Activated naive CD4-positive, alpha-beta T cell treated with anti-CD3 and anti-CD28 coated beads for 36 hours (primary cell): ENCODE measurements at places on chromosomes 5 and 9.

DNA sequence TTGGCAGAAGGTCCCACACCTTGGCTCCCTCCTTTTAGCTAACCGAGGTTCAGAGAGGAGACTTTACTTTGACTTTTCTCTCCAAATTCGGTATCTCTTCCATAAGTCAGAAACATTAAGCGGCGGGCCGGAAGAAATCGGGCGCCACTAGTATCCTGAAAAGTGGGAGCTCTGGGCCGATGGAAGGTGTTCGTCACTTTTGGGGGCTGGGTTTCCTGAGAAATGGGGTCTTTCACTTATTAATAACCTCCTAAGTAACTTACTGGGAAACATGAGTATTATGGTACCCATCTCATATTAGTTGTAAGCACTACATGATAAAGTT lies 716 bp downstream of the STX17 start:
- H3K27me3 ChIP-seq: no peaks in the 10 kb centered on the region
- no peak for DNase-seq
- H3K4me3 ChIP-seq: peak overlapping the region; percentile 95
- H3K27ac ChIP-seq: peak overlapping the region; percentile 95
- H3K4me1 ChIP-seq: peaks cover 27% of the 10 kb centered on the region

GRCh38 chr5:3837506-3837905 lies 241.9 kb downstream of the IRX1 start:
- DNase-seq: no peak
- no peaks in the 10 kb centered on the region for H3K36me3 ChIP-seq
- no peak overlapping the region for H3K4me3 ChIP-seq
- no peaks in the 10 kb centered on the region for H3K4me1 ChIP-seq

GRCh38 chr9:133155156-133155555 lies 8.6 kb downstream of the GBGT1 start:
- H3K36me3 ChIP-seq: no peaks in the 10 kb centered on the region
- DNase-seq: no peak
- no peak overlapping the region for H3K27ac ChIP-seq
- H3K4me1 ChIP-seq: no peaks in the 10 kb centered on the region

DNA sequence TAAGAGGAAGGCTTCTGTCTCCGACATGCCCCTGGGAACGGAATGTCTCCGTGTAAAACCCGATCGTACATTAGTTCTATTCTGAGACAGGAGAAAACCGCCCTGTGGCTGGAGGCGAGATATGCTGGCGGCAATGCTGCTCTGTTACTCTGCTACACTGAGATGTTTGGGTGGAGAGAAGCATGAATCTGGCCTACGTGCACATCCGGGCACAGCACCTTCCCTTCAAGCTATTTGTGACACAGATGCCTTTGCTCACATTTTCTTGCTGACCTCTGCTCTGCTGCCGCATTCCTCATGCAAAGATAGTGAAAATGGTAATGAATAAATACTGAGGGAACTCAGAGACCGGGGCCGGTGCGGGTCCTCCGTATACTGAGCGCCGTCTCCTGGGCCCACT lies 2.2 kb upstream of the DPP7 start:
- no peak overlapping the region for H3K27ac ChIP-seq
- H3K4me3 ChIP-seq: no peak overlapping the region
- H3K4me1 ChIP-seq: peaks cover 14% of the 10 kb centered on the region
- H3K27me3 ChIP-seq: no peaks in the 10 kb centered on the region
- H3K36me3 ChIP-seq: peaks cover 3% of the 10 kb centered on the region

DNA sequence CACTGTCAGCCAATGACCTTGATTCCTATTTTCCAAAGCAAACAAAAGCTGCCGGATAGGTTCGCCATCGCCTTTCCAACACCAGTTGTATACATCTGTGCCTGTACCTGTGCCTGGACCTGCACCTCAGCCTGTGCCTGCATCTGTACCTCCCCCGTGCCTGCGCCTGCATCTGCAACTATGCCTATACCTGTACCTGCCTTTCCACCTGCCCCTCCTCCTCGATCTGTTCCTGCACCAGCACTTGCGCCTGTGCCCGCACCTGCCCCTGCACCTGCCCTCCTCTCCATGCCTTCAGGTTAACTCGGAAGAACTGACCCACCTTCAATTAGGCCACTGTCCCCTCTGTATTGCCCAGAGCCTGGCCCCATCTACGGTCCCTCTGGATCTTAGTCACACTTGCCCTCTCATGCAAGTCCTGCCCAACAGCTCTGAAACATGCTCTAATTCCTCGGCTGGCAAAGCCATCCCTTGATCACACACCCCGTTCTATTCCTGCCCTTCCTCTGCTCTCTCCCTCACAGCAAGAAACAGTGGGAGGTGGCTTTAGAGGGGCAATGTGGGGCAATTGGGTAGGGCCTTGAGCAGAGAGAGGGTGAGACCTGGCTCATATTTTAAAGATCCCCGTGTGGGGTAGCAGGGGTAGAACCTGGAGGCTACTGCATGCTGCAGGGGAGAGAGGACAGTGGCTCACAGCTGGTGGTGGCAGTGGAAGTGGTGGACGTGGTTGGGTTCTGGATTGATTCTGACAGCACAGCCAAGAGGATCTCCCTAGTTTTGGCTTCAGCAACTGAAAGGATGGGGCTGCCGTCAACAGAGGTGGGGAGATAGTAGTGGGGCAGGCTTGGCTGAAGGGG lies 59.6 kb upstream of the PHYKPL start:
- no peak overlapping the region for H3K4me3 ChIP-seq
- DNase-seq: no peak
- H3K4me1 ChIP-seq: no peaks in the 10 kb centered on the region

DNA sequence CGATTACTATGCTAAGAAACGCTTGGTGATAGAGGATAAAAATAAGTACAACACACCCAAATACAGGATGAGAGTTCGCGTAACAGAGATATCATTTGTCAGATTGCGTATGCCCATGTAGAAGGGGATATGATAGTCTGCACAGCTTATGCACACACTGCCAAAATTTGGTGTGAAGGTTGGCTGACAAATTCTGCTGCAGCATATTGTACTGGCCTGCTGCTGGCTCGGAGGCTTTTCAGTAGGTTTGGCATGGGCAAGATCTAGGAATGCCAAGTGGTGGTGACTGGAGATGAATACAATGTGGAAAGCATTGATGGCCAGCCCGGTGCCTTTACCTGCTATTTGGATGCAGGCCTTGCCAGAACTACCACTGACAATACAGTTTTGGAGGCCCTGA lies 208.4 kb downstream of the PDZD2 start:
- H3K27me3 ChIP-seq: no peaks in the 10 kb centered on the region
- H3K4me1 ChIP-seq: no peaks in the 10 kb centered on the region
- no peaks in the 10 kb centered on the region for H3K36me3 ChIP-seq
- no peak overlapping the region for H3K4me3 ChIP-seq

DNA sequence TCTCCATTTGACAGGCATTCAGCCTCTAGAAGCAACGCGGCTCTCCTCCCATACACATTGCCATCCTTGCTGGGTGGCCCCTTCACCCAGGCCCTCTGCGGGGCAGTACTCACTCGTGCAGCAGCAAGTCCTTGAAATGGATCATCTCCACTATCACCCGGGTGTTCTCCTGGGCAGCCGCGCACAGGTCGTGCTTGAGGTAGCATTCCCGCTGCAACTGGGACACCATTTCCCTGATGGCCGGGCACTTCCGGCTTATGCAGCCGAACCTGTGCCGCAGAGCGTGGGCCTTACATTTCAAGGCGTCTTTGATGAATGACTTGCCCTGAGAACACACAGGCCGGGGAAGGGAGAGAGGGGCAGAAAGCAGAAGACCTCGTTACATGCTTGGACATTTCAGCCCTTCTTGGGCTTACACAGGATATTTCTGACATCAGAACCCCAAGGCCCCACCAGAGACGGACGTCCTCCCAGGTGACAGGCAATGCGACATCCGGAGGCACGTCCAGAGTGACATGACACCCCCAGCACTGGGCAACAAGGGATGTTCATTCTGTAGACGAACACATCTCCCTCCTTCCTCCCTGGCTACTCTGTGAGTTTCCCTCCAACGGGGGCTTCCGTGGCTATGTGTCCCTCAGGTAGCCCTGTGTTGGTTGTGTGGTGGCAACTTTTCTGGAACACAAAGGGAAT lies 5.0 kb downstream of the STC2 start:
- H3K4me3 ChIP-seq: no peak overlapping the region
- peaks cover 88% of the 10 kb centered on the region for H3K36me3 ChIP-seq
- DNase-seq: no peak
- peaks cover 24% of the 10 kb centered on the region for H3K4me1 ChIP-seq
- peaks cover 41% of the 10 kb centered on the region for H3K27me3 ChIP-seq

DNA sequence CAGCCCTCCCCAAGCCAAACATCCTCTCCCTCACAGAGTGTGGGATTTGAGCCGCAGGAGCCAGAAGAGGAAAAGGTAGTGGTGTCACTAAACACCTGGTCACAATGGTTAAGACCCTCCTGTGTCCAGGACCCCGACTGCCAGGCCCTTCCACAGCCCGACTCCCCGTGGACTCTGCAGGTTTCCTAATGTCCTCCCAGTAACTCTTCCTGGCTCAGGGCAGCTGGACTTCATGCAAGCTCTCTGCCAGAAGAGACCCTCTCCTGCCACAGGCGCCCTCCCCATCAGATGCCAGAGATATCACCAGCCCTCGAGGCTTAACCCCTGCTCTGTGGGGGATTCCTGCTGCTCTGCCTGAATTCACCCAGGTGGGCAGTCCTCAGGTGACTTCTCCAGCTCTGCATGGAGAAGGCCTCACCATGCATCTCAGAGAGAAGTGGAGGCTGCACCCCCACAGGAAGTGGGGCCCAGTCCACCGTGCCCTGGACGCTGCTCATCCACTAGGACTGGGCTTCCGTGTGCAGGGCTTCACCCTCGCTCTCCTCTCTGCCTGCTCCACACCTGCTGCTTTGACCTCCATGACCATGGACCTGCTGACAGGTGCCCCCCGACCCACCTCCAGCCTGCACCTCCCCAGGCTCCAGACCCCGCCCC lies 111.2 kb downstream of the ADAMTS2 start:
- peaks cover 1% of the 10 kb centered on the region for H3K27me3 ChIP-seq
- H3K4me3 ChIP-seq: no peak overlapping the region
- no peaks in the 10 kb centered on the region for H3K4me1 ChIP-seq
- no peaks in the 10 kb centered on the region for H3K36me3 ChIP-seq
- no peak overlapping the region for H3K27ac ChIP-seq
- DNase-seq: no peak

- H3K27ac ChIP-seq: no peak overlapping the region
Observed at GRCh38 chr9:69485466-69485865, 160.5 kb downstream of the ENTREP1 start.

- H3K4me3 ChIP-seq: no peak overlapping the region
- H3K27ac ChIP-seq: no peak overlapping the region
- H3K36me3 ChIP-seq: peaks cover 22% of the 10 kb centered on the region
- DNase-seq: peak; percentile 58
- peaks cover 67% of the 10 kb centered on the region for H3K4me1 ChIP-seq
Observed at GRCh38 chr5:87300744-87301143, 33.1 kb downstream of the RASA1 start.

DNA sequence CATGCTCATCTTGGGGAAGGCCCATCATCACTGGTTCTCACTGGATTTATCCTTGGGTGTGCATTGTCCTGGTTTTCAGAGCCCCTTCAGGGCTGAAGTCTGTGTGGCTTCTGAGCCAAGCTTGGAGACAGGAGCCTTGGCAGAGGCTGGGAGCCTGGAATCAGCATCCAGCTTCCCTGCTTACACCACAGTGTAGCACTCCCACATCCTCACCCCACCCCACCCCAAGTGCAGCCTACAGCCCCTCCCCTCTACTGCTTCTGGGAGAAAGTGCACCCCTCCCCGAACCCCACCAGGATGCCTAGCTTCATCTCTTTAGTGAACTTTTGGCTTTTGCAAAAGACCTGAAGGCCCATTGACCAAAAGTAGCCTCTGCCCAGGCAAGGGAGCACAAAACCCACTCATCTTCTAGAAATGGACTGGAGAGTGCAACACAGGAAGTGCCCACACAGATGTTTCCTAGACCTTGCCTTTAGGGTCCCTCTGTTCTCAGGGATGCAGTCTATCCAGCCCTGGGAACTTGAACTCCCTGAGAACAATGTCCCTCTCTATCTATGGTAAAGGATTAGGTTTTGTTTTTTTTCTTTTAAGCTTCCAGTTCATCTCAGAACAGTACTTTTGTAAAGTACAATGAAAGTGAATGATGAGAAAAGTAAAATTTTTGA lies 189.7 kb downstream of the PALM2AKAP2 start:
- no peak overlapping the region for H3K4me3 ChIP-seq
- H3K27ac ChIP-seq: peak overlapping the region; percentile 7
- H3K4me1 ChIP-seq: peaks cover 76% of the 10 kb centered on the region

- no peak overlapping the region for H3K4me3 ChIP-seq
- H3K36me3 ChIP-seq: no peaks in the 10 kb centered on the region
- DNase-seq: no peak
- no peak overlapping the region for H3K27ac ChIP-seq
Observed at GRCh38 chr9:78685471-78685870, 388.5 kb downstream of the PSAT1 start.

- DNase-seq: no peak
- peaks cover 17% of the 10 kb centered on the region for H3K36me3 ChIP-seq
- H3K4me3 ChIP-seq: no peak overlapping the region
- peaks cover 65% of the 10 kb centered on the region for H3K4me1 ChIP-seq
Observed at GRCh38 chr5:177373806-177374205, 10.4 kb upstream of the SLC34A1 start.

DNA sequence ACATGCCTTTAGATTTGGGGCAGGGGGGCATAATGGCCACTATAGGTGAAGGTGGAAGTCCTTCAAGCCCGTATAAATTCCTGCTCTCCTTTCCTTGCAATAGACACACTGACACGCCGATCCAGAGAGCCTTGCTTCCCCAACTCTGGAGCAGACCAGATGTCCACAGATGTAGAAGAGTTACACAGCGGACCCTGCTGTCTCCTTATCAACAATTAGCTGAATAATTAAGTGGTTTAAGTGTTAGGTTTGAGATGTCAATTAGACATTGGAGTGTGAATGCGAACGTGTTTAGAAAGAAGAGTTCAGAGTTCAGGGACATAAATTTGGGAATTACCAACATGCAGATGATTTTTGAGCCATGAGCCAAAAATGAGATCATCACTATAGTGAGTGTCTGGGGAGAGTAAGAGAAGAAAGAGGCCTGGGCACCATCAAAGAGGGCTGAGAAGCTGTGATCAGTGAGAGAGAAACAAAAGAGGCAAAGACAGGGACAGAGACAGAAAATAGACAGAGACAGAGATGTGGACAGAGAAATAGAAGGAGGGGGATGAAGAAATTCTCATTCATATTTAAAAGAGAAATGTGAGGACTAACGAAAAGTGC lies 734.4 kb upstream of the ADAMTS16 start:
- no peaks in the 10 kb centered on the region for H3K36me3 ChIP-seq
- no peak overlapping the region for H3K27ac ChIP-seq
- peaks cover 3% of the 10 kb centered on the region for H3K27me3 ChIP-seq

DNA sequence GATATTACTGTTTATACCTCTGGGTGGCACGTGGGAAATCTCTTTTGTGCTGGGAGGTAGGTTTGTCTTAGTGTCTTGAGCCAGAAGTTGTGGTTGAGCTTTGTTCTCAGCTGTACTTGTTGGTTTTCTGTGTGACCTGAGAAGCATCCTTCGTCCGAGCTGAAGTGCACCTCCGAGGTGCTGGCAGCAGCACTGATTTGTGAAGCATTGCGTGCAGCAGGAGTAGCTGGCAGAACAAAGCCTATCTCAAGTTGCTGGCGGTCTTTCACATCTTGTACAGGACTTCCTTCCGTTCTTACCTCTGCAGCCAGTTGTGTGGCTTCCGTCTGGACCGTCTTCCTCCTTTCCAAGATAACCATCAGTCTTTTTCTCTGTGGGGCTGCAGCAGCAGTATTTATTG lies 4.3 kb downstream of the PRRC2B start:
- peak overlapping the region; percentile 62 for H3K4me3 ChIP-seq
- DNase-seq: peak; percentile 64
- peak overlapping the region; percentile 74 for H3K27ac ChIP-seq
- no peaks in the 10 kb centered on the region for H3K27me3 ChIP-seq

- no peaks in the 10 kb centered on the region for H3K4me1 ChIP-seq
- H3K27ac ChIP-seq: no peak overlapping the region
- no peak for DNase-seq
- H3K27me3 ChIP-seq: peaks cover 2% of the 10 kb centered on the region
Observed at GRCh38 chr5:67774267-67774552, 441.3 kb upstream of the PIK3R1 start.
